Bone marrow (tissue), 2 donors: ENCODE measurements at places on chromosomes 13 and 19.

- no peak for DNase-seq
Observed at GRCh38 chr13:97205465-97205864, 16.7 kb upstream of the MBNL2 start.

DNA sequence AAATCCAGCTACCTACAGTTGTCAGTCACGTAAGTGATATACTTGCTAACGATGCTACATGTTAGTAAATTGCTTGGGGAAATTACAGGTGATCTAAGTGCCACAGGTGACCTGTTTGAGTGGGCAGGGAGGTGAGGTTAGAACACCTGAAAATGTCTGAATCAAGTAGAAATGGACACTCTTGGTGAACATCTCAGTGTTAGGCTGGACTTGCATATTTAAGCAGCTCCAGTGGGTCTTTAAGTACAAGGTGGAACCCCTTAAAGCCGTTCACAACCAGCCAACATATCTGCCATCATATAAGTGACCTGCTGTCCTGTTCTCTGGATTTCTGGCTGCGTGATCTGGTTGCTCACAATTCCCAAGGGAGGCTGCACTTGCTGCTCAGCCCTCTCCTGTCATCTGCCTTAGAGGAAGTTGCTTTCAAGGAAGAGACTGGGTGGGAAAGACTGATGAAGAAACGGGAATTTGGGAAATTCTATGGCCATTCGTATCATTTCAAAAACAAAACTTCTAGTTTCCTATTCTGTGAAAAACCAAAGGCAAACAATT lies 244.0 kb downstream of the DCLK1 start:
- DNase-seq, result no peak

- no peak for DNase-seq
Observed at GRCh38 chr13:46170268-46170667, 11.7 kb downstream of the LCP1 start.

GRCh38 chr13:29893438-29893837 lies 43.0 kb upstream of the UBL3 start:
- DNase-seq, result no peak

DNA sequence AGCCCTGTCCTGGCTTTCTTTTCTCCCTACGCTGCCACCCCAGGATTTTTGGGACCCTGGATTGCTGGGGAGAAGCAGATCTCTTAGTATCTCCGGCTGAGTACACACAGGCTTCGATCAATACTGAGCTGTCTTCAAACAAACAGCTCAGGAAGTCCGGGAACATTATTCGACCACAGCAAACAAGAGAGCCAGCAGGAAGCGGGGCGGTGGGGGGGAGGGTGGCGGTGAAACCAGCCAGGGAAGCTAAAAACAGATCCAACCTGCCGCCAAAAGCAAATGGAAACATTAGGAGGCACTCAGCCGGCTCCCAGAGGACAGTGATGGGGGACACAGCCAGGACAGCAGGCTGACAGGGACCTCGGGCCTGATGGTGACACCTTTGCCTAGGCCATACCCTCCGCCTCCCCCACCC lies 12.2 kb upstream of the BCAM start:
- no peak for DNase-seq

DNA sequence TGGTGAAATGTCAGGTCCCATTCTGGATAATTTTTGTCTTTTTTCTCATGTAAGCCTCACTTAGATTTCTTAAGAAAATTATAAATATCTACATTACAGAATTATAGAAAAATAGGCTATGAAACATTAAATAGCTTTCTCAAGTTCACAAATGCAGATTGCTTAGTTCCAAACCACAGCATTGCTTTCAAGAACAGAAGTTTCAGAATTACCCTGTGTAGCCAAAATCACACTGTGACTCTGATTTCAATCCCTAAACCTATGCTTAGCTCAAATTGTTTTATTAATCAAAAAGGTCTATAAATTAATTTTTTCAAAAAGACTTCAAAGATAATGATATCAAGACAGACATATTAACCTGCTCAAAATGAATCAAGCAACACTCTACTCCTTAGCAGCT lies 881.2 kb upstream of the PCDH20 start:
- DNase-seq, result no peak

- DNase-seq, result no peak
Observed at GRCh38 chr19:4744451-4745174, 21.0 kb upstream of the DPP9 start.

DNA sequence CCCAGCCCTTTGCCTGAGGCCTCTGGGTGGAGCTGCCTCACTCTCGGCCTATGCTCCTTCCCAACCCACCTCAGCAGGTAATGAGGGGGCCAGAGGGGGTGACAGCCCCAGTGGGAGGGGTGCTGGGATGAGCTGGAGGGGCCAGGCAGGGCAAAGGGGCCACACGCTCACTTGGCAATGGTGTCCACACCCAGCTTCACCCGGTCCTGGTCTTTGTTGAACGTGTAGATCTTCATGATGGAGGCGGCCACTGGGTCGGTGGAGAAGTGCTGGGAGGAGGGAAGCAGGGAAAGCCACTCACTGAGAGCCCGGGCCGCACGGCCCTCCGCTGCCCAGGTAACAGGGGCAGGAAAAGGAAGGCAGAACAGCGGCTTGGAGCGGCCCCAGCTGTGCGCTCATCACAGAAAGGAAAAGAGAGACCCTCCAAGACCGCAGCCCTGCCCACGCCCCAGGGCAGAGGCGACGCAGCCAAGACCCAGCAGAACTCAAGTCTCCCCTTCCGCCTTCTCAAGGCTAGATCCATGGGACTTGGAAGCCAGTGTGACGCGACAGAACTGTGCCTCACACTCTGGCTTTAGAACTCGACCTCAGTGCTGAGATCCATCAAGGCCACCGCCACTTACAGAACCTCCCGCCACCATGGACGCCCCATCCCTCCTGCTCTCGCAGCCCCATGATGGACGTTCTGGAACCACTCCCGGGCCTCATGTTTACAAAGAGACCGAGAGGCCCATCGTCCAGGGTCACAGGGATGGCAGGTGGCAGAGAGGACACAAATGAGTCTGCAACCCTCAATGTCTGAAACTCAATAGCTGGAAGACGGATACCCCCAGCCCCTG lies 9.2 kb downstream of the UBXN6 start:
- no peak for DNase-seq

DNA sequence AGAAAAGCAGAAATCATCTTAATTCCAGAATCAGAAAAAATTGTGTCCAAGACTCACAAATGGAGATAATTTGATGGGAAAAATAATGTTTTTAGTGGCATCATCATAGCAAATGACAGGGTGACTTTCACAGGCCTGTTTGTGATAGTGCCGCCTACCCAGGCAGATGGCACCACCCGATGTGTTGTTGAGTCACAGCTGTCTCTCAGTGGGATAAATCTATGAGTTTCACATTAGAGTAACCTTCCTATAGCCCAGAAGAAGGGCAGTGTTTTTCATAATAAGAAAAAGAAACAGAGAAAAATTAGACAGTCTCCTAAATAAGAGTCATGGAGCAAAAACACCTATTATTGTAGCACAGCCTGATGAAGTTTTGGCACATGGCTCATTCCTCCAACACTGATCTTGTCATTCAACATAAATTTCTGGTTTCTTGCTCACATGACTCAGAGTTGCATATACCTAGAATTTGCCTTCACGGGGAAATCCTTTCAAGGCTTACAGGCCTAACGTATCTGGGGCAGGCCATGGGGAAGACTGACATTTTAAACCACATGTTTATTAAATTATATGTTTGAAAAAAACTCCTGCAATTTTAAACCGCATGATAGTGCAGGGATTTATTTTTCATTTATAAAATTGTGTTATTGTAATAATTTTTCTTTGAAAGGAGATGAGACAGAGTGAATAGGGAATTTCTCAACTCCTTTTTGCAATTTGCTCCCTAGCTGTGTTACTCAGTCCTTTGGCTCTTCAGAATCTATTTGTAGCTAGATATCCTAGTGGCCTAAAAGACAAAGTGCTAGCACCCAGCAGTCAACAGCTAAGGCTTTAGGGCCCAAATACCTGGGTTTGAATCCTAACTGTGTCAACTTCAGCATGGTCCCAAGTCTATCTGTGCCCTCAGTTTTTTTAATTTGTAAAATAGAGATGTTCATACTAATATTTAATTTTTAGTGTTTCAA lies 393.7 kb downstream of the NDFIP2 start:
- no peak for DNase-seq

- no peak for DNase-seq
Observed at GRCh38 chr13:48074006-48074405, 20.9 kb downstream of the MED4 start.

DNA sequence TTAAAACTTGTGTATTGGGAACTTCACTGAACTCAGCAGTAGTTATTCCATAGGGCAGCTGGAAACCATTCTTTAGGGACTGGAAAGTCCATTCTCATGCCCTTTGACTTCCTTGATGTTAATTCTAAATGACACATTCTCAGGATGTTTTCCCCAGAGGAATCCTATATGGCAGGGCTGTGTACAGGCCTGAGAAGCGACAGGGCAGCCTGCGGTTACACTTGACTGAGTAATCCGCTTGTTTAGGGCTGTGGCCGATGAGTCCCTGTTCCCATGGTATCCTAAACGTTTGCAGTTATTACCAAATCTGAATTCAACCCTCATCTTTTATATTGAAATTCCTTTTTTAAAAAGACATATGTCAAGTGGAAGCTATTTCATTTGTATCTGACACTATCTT lies 83.5 kb downstream of the COL4A2 start:
- no peak for DNase-seq

DNA sequence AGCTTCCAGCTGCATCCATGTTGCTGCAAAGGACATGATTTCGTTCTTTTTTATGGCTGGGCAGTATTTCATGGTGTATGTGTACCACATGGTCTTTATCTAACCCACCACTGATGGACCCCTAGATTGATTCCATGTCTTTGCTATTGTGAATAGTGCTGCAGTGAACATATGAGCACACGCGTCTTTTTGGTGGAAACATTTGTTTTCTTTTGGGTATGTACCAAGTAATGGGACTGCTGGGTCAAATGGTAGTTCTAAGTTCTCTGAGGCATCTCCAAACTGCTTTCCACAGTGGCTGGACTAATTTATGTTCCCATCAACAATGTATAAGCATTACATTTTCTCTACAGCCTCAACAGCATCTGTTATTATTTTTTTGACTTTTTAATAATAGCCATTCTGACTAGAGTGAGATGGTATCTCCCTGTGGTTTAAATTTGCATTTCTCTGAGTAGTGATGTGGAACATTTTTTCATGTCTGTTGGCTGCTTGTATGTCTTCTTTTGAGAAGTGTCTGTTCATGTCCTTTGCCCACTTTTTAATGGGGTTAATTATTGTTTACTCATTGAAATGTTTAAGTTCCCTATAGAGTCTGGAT lies 6.8 kb upstream of the UBE2L5 start:
- no peak for DNase-seq

GRCh38 chr13:100341327-100341726 lies 247.3 kb downstream of the GGACT start:
- DNase-seq, result no peak
